ENCODE measurements at places on chromosomes 2 and 18. TPM values are rescaled to one million over a fixed set of nuclear protein-coding genes. Genes with fewer than 3 reads are reported as not detected.

The DOK6 gene
- 1.6 TPM for total RNA-seq

The SPAG16 gene
- total RNA-seq = 10.9 TPM

The UGT1A8 gene
- not detected for total RNA-seq

The PLA2R1 gene
- total RNA-seq = 8.3 TPM

The SERPINB12 gene
- total RNA-seq = not detected

The DPP10 gene
- total RNA-seq = not detected

The CLEC4F gene
- 0.48 TPM for total RNA-seq

The SLC14A1 gene
- 1.2 TPM for total RNA-seq

The CROCC2 gene
- not detected for total RNA-seq

The DQX1 gene
- not detected for total RNA-seq

The GBX2 gene
- not detected for total RNA-seq

The KRTCAP3 gene
- 0.48 TPM for total RNA-seq

The PRKAG3 gene
- total RNA-seq = not detected

The SOX11 gene
- not detected for total RNA-seq

The GKN1 gene
- not detected for total RNA-seq

The FAM110C gene
- total RNA-seq = 1.4 TPM

The CD28 gene
- total RNA-seq = 15.7 TPM

The MTA3 gene
- total RNA-seq = 35.2 TPM

The LONRF2 gene
- 5.9 TPM for total RNA-seq

The ANKRD62 gene
- total RNA-seq = not detected

The TUBA4B gene
- not detected for total RNA-seq

The STARD6 gene
- not detected for total RNA-seq

The PDE1A gene
- 7.1 TPM for total RNA-seq

The CYTIP gene
- total RNA-seq = 16.0 TPM

The HOXD12 gene
- not detected for total RNA-seq

The SKA1 gene
- total RNA-seq = not detected

The HOXD10 gene
- 1.7 TPM for total RNA-seq

The NEURL3 gene
- not detected for total RNA-seq

The TSN gene
- total RNA-seq = 50.1 TPM

The FAM228A gene
- 3.2 TPM for total RNA-seq

The GLI2 gene
- 4.1 TPM for total RNA-seq

The LNPK gene
- total RNA-seq = 57.0 TPM

The COLEC12 gene
- total RNA-seq = 36.7 TPM

The NOSTRIN gene
- total RNA-seq = 62.1 TPM

The RESP18 gene
- total RNA-seq = not detected

The CYRIA gene
- total RNA-seq = 22.4 TPM

The SIX3 gene
- total RNA-seq = not detected

The C2orf15 gene
- total RNA-seq = 0.32 TPM

The PDE11A gene
- total RNA-seq = 1.00 TPM

The GALNT3 gene
- 1.1 TPM for total RNA-seq

The ACMSD gene
- total RNA-seq = not detected

The GALNT14 gene
- 3.4 TPM for total RNA-seq
